Chondrocyte (in vitro differentiated cells): ENCODE measurements at places on chromosomes 3 and 15.

DNA sequence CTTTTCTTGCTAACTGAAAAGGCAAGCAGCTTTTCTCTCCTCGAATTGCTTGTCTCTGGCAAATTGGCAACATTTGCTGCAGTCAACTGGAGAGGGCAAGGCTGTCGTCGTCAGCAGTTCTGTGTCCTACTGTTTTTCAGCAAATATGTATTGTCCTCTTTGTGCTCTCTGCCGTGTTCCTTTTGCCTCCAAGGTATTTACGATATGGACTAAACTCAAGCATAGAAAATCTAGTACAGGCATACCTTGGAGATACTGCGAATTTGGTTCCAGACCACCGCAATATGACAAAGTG is 558 bp upstream of the SLC30A4 start:
- no peak for DNase-seq
- peak overlapping the region; percentile 81 for H3K27ac ChIP-seq
- peaks cover 5% of the 10 kb centered on the region for H3K36me3 ChIP-seq
- peaks cover 1% of the 10 kb centered on the region for H3K27me3 ChIP-seq
- H3K4me3 ChIP-seq: peak overlapping the region; percentile 86

- H3K4me3 ChIP-seq: no peak overlapping the region
- H3K27ac ChIP-seq: no peak overlapping the region
- DNase-seq: no peak
Observed at GRCh38 chr3:94234177-94234788, 171.4 kb downstream of the NSUN3 start.

GRCh38 chr3:28617821-28618220 is 269.2 kb upstream of the AZI2 start:
- DNase-seq: no peak
- no peaks in the 10 kb centered on the region for H3K4me1 ChIP-seq
- no peak overlapping the region for H3K27ac ChIP-seq
- no peak overlapping the region for H3K4me3 ChIP-seq

GRCh38 chr3:120764206-120764605 is 21.7 kb downstream of the GTF2E1 start:
- DNase-seq: no peak
- H3K27ac ChIP-seq: peak overlapping the region; percentile 38
- no peaks in the 10 kb centered on the region for H3K27me3 ChIP-seq
- peaks cover 2% of the 10 kb centered on the region for H3K36me3 ChIP-seq
- H3K4me1 ChIP-seq: peaks cover 51% of the 10 kb centered on the region
- no peak overlapping the region for H3K4me3 ChIP-seq

- H3K36me3 ChIP-seq: no peaks in the 10 kb centered on the region
- no peaks in the 10 kb centered on the region for H3K27me3 ChIP-seq
- H3K27ac ChIP-seq: no peak overlapping the region
- no peak overlapping the region for H3K4me3 ChIP-seq
Observed at GRCh38 chr3:60220768-60221167, 1030.5 kb downstream of the FHIT start.

DNA sequence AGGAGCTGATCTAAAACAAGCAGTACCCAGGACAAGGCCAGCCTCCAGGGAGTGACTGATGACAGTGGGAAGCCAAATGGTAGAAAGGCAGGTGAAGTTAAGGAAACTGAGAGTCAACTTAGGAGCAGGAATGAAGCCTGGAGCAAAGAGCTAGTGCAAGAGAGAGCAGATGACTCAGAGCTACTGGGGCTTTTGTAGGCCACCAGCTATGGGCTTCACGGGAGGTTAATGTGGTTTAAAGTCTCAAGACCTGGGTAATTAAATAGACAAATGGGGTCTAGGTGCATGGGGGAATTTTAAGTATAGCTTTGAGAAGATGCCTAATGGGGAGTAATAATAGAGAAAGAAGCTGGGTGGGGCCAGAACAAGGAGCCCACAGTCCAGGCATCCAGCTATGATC is 3.1 kb downstream of the CD86 start:
- no peaks in the 10 kb centered on the region for H3K36me3 ChIP-seq
- no peak overlapping the region for H3K27ac ChIP-seq
- DNase-seq: no peak

DNA sequence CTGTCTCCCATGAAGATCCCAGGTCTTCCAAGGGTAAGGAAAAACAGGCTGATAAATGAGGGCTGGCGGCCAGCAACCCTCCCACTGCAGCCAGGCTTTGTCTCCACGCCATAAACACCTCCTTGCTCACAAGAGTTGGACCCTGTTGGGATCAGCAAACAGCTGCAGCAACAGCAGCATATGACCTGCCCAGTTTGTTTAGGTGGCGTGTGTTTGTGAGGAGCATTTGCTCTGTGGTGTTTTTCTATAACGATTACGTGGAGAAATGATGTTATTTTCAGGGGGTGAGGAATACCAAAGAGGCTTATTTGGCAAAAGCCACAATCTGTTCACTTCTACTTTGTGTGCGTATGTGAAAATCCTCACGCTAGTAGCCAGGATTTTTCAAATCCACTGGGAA is 58.5 kb downstream of the RFTN1 start:
- peaks cover 3% of the 10 kb centered on the region for H3K36me3 ChIP-seq
- no peak for DNase-seq
- no peak overlapping the region for H3K27ac ChIP-seq
- peaks cover 43% of the 10 kb centered on the region for H3K4me1 ChIP-seq
- no peaks in the 10 kb centered on the region for H3K27me3 ChIP-seq
- no peak overlapping the region for H3K4me3 ChIP-seq

DNA sequence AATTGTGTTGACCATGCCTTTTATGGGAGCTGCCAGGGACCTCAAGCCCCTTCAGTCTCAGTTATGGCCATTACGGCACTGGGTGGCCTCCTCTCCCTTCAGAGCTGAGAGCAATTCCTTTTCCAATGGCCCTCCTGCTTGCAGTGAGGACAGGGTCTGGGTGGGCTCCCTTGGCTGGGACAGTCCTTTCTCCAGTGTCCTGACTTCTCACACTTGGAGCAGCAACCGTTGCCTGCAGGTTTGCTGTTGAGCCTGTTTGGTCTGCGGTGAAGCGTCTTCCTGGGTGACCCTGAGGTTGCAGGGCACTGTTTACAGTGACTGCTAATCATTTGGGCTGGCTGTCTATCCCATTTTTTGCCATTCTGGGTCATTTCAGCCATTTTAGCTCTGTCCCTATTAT is 3.5 kb upstream of the CCDC80 start:
- no peaks in the 10 kb centered on the region for H3K36me3 ChIP-seq
- H3K4me1 ChIP-seq: peaks cover 43% of the 10 kb centered on the region
- no peak for DNase-seq
- H3K27ac ChIP-seq: peak overlapping the region; percentile 7

DNA sequence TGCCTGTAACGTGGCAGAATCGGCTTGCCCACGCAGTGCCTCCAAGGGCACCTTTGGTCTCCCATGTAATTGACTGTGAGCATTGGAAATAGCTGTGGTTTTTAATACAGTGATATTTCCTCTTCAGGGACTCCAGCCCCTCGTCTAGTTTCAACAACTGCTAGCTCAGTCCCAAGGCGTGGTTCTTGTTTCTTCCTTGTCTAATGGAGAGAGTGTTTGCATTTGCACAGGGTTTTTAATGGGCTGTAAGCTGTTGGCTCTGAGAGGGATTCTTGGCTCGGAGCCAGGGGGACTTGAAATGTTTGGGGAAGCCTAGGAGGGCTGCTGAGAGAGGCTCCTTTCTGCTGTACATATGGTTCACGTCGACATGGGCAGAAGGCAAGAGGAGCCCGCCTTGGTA is 86.2 kb downstream of the THSD4 start:
- H3K27me3 ChIP-seq: peaks cover 1% of the 10 kb centered on the region
- no peak for DNase-seq
- no peaks in the 10 kb centered on the region for H3K36me3 ChIP-seq
- peaks cover 6% of the 10 kb centered on the region for H3K4me1 ChIP-seq
- no peak overlapping the region for H3K27ac ChIP-seq

DNA sequence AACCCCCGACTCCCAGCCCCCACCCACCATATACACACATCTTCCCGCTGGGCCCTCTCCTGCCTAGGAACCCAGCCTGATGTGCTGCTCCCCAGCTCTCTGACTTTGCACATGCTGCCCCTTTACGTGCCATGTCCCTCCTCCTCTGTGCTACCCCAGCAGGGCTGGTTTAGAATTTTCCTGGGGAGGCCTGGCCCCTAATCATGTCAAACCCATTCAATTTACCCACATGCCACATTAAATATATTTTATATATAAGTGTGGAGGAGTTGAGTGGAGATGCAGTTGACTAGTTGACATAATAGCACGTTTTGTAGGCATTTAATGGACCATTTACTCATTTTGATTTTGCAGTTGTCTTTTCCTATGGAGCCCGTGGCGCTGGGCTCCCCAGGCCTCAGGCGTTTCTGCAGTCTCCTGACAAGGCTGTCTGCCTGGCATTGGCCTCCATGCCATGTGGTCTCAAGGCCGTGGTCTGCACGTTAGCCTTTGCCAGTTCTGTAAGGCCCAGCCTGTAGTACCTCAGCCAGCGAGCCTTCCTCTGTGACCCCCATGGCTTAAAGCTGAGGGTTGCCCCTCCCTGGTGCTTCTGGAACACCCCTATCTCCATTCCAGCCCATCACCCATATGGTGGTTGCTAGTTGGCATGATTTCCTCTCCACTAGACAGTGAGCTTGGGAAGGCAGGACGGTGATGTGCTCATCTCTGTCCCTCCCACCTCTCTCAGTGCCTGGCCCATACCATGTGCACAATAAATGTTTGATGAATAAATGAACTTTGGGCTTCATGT is 155.8 kb downstream of the TLE3 start:
- no peaks in the 10 kb centered on the region for H3K36me3 ChIP-seq
- peaks cover 35% of the 10 kb centered on the region for H3K27me3 ChIP-seq
- no peak overlapping the region for H3K27ac ChIP-seq
- no peak for DNase-seq
- H3K4me1 ChIP-seq: no peaks in the 10 kb centered on the region

DNA sequence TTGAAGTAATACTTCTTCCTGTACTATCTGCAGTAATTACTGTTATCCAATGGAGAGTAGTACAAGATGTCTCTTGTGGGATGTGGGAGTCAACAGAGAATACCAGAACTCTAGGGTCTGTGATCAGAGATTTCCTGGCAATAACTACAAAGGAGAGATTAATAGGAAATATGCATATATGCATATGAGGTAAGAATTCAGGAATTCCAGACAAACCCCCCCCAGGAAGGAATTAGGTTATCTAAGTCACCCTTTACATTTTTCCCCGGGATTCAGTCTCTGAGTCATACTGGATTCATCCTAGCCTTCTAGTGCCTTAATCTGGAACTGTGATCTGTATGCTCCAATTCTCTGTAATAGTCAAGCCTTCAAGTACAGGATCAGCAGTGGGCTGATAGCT is 49.4 kb downstream of the GTF2E1 start:
- H3K4me3 ChIP-seq: no peak overlapping the region
- no peaks in the 10 kb centered on the region for H3K27me3 ChIP-seq
- DNase-seq: no peak
- peaks cover 13% of the 10 kb centered on the region for H3K4me1 ChIP-seq

- H3K4me1 ChIP-seq: peaks cover 23% of the 10 kb centered on the region
- no peak for DNase-seq
- no peak overlapping the region for H3K27ac ChIP-seq
- H3K4me3 ChIP-seq: no peak overlapping the region
Observed at GRCh38 chr3:65878831-65879230, 159.9 kb downstream of the MAGI1 start.

- no peak overlapping the region for H3K4me3 ChIP-seq
- H3K4me1 ChIP-seq: peaks cover 27% of the 10 kb centered on the region
- H3K27ac ChIP-seq: no peak overlapping the region
- H3K36me3 ChIP-seq: no peaks in the 10 kb centered on the region
- H3K27me3 ChIP-seq: no peaks in the 10 kb centered on the region
Observed at GRCh38 chr15:39638041-39638440, 57.2 kb downstream of the THBS1 start.

DNA sequence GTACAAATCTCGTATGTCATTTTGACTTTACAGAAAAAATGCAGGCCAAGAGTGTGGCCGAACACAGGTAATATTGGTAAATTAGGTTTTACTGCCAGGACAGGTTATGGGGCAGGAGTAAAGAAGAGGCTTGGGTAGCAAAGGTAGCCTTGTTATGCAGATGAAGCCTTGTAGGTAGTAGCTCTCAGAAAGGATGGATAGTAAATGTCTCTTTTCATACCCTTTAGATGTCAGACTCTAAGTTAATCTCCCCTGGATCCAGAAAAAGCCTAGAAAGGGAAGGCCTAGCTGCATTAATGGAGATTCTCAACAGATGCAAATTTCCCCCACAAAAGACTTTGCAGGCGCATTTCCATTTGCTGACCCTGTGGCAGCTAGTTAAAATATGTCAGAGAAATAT is 1445.1 kb upstream of the CADM2 start:
- no peaks in the 10 kb centered on the region for H3K36me3 ChIP-seq
- H3K27me3 ChIP-seq: no peaks in the 10 kb centered on the region
- peaks cover 6% of the 10 kb centered on the region for H3K4me1 ChIP-seq
- no peak overlapping the region for H3K27ac ChIP-seq
- H3K4me3 ChIP-seq: no peak overlapping the region

DNA sequence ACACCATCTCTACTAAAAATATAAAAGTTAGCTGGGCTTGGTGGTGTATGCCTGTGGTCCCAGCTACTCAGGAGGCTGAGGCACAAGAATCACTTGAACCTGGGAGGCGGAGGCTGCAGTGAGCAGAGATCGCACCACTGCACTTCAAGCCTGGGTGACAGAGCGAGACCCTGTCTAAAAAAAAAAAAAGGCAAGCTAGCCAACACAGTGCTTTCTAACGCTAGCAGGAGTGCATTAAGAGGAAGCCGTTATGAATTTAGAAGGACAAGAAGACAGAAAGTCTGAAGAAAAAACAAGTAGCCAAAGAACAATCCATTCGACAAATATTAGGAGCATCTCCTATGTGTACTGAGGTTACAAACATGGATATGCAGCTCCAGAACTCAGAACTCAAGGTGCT is 28.6 kb downstream of the BHLHE40 start:
- no peaks in the 10 kb centered on the region for H3K27me3 ChIP-seq
- DNase-seq: no peak
- no peak overlapping the region for H3K4me3 ChIP-seq

- peaks cover 5% of the 10 kb centered on the region for H3K36me3 ChIP-seq
- H3K4me3 ChIP-seq: no peak overlapping the region
- no peak overlapping the region for H3K27ac ChIP-seq
- peaks cover 62% of the 10 kb centered on the region for H3K27me3 ChIP-seq
Observed at GRCh38 chr3:13884851-13885703, 5.2 kb upstream of the WNT7A start.

GRCh38 chr3:32882603-32883025 is 64.8 kb downstream of the TRIM71 start:
- H3K27me3 ChIP-seq: no peaks in the 10 kb centered on the region
- DNase-seq: no peak
- no peak overlapping the region for H3K27ac ChIP-seq
- H3K36me3 ChIP-seq: no peaks in the 10 kb centered on the region
- no peak overlapping the region for H3K4me3 ChIP-seq

GRCh38 chr15:71336671-71337070 is 221.4 kb downstream of the THSD4 start:
- DNase-seq: no peak
- no peak overlapping the region for H3K27ac ChIP-seq
- no peaks in the 10 kb centered on the region for H3K27me3 ChIP-seq
- H3K4me1 ChIP-seq: peaks cover 18% of the 10 kb centered on the region
- H3K4me3 ChIP-seq: no peak overlapping the region
